ENCODE measurements at places on chromosomes 7 and 10.

DNA sequence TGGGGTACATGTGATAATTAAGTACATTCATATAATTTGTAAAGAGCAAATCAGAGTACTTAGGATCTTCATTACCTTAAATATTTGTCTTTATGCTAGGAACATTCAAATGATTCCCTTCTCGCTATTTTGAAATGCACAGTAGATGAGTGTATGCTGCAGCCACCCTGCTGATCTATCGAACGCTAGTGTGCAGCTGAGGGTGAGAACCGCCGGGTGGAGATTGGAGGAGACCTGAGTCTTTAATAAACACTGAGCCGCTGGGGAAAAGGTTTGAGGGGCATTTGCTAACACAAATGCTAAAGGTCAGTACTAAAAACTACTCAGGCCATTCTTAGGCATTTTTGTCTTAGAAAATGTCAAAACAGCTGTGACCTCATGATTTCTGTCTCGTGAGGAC, 148.0 kb downstream of the DPP6 start:
- no peak for DNase-seq

GRCh38 chr10:75739414-75740143, 308.2 kb downstream of the LRMDA start:
- no peak for DNase-seq

DNA sequence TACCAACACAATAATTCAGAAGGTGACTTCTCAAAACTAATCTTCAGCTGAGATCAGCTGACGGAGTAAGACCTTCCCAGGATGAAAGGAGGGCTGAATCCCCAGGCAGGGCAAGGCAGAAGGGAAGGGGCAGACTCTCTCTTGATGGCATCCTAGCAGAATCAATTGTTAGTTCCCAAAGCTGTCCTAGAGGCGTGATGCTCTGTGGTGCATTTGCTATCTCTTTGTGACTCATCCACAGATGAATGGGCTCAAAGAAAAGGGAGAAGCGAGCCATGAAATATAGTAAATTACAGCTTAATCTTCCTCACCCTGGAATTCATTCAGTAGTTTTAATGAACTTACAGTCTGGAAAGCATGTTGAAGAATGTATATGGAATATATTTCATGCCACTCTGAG, 37.2 kb downstream of the PDE1C start:
- DNase-seq, result no peak

GRCh38 chr10:42979721-42980467, 97.0 kb upstream of the RET start:
- no peak for DNase-seq

GRCh38 chr10:121566755-121567154, 31.5 kb downstream of the FGFR2 start:
- no peak for DNase-seq

- DNase-seq, result no peak
These were observed 19.2 kb downstream of the ARMC10 start for GRCh38 chr7:103094102-103094501.

DNA sequence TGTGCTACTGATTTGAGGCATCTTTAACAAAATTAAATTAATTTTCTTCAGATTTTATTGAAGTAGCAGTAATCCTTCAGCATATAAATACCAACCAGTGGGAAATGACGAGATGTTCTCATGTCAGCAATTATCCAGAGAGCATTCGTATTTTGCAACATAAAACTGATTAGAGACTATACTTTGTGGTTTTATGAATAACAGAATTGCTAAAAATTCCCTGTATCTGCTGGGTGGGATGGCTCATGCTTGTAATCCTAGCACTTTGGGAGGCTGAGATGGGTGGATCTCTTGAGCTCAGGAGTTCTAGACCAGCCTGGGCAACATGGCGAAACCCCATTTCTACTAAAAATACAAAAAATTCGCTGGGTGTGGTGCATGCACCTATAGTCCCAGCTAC, 56.9 kb downstream of the ATAD1 start:
- DNase-seq, result no peak

- no peak for DNase-seq
These were observed 19.1 kb upstream of the EXOC6 start for GRCh38 chr10:92829042-92829785.

DNA sequence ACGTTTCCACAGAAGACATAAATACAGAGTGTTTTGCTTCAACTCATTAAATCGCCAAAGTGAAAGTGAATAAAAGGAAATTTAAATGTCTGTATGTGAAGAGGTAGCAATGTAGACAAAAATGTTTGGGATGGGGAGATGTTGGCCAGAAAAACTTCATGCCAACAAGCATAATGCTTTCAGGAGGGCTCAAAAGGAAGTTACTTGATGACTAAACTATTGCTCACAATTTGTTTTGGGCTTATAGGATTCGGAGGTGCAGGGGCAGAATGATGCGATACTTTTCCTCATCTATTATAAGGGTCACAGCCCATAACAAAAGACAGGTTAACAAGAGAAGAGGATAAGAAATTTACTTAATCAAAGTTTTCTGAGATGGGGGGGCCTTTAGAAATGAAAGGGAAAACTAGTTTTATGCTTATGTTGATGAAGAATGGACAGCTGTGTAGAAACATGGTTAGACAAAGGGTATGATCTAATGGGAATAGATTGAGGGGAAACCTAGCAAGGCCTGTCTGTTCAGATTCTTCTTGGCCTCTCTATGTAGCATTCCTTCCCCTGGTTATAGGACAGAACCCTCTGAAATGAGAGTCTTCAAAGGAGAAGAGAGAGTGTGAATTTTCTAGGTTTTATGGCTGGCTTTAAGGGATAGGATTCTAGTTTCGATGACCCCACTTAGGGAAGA, 898.6 kb downstream of the LRMDA start:
- DNase-seq, result no peak

- DNase-seq, result peak; percentile 74
These were observed 11.5 kb downstream of the PMS2 start for GRCh38 chr7:5997210-5997808.

DNA sequence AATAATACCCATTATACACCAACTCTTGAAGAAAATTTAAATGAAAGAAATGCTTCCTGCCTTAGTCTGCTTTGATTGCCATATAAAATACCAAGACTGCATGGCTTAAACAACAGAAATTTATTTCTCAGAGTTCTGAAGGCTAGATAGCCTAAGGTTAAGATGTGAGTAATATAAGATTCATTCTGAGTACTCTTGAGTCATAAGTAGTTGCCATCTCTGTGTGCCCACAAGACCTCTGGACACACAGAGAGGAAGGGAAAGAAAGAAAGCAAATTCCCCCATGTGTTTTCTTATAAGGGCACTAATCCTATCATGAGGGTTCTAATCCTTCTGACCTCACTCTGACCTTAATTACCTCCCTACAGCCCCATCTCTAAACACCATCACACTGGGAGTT, 201.2 kb downstream of the PTN start:
- no peak for DNase-seq

- DNase-seq, result peak; percentile 79
These were observed 37.0 kb upstream of the IL15RA start for GRCh38 chr10:6014241-6014761.

GRCh38 chr7:74217455-74218342, 7.9 kb downstream of the LAT2 start:
- DNase-seq, result peak; percentile 81

- DNase-seq, result no peak
These were observed 35.4 kb upstream of the GPAM start for GRCh38 chr10:112218960-112219359.

GRCh38 chr10:30828680-30829079, 199.1 kb upstream of the LYZL2 start:
- DNase-seq, result no peak

GRCh38 chr10:7412237-7412927, 1.5 kb upstream of the SFMBT2 start:
- DNase-seq, result peak; percentile 56

- no peak for DNase-seq
These were observed 65.0 kb downstream of the RBM33 start for GRCh38 chr7:155709453-155709852.

- DNase-seq, result no peak
These were observed 891.2 kb downstream of the PCDH15 start for GRCh38 chr10:53909791-53910190.

GRCh38 chr10:76982671-76983070, 654.9 kb downstream of the KCNMA1 start:
- DNase-seq, result no peak

DNA sequence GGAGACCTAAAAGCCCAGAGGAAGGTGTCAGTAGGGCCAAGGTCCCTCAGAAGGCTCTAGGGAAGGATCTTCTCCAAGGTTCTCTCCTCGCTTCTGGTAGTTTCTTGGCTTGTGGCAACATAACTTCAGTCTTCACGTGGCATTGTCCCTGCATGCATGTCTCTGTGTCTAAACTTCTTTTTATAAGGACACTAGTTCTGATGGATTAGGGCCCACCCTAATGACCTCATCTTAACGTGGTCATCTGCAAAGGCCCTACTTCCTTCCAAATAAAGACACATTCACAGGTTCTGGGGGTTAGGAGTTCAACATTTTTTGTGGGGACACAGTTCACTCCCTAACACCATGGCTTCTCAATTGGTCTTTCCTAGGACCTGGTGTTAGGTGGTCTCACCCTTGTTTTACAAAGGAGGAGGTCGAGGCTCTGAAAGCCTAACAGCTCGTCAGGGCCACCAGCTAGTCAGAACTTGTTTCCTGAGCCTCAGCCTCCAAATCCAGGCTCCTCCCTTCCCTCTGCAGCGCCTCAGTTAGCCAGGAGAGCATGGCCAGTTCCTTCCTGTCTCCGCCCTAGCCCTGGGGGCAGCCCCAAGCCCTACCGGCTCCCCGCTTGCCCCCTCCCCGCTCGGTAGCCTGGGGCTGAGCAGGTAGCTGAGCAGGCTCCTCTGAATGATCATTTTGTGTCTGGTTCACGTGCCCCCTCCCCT, 109.7 kb upstream of the PPIF start:
- DNase-seq, result no peak

DNA sequence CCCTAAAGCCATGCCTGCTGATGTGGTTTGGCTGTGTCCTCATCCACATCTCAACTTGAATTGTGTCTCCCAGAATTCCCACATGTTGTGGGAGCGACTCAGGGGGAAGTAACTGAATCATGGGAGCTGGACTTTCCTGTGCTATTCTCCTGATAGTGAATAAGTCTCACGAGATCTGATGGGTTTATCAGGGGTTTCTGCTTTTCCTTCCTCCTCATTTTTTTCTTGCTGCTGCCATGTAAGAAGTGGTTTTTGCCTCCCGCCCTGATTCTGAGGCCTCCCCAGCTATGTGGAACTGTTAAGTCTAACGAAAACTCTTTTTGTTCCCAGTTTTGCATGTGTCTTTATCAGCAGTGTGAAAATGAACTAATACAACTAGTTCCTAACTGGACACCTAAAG, 11.8 kb downstream of the MACROH2A2 start:
- DNase-seq, result no peak

DNA sequence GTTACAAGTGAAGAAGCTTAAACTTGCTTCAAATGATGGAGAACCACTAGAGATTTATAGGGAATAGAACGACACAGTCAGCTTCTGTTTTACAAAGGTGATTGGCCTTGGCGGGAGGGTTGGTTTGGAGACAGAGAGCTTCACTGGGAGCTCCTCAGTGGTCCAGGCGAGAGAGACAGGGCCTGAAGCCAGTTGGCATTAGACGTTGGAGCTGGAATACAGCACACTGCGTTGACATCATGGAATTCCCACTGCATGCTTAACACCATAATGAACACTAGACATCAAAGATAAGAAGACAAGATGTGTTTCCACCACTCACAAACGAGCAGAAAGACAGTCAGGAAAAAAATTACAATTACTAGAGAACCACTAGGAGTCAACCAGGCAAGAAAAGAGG, 67.8 kb downstream of the TBXAS1 start:
- DNase-seq, result no peak

GRCh38 chr10:102175415-102175814, 23.2 kb downstream of the NOLC1 start:
- DNase-seq, result no peak

- DNase-seq, result no peak
These were observed 243.1 kb downstream of the ARL4A start for GRCh38 chr7:12930534-12930933.

GRCh38 chr7:114264023-114264422, 150.6 kb upstream of the FOXP2 start:
- no peak for DNase-seq

DNA sequence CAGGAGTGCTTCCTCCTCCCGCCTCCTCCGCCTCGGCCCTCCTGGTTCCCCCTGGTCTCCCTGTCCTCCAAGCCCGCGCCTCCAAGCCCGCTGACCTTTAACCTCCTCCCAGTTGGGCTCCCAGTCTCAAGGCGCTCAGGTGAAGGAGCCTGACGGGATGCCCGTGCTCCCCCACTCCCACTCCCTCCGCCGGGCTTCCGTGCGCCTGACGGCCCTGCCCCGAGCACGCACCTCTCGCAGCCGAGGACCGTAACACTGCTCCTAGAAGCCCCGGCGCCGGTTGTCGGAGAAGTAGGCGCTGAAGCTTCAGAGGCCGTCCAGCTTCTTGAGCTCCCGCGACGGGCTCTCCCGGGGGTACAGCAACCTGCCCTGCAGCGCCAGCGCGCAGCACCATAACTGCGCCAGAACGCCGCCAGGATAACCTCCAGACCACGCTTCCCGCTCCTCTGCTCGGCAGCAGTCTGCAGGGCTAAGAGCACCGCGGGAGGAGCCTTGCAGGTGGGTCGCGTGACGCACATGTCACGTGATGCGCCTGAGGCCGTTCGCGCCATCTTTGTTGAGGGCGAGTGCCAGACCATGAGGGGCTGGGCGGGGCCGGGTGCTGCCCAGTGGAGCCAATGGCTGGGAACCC, 71.0 kb upstream of the ZNF479 start:
- DNase-seq, result no peak

GRCh38 chr7:112160130-112160770, 45.9 kb downstream of the DOCK4 start:
- no peak for DNase-seq

DNA sequence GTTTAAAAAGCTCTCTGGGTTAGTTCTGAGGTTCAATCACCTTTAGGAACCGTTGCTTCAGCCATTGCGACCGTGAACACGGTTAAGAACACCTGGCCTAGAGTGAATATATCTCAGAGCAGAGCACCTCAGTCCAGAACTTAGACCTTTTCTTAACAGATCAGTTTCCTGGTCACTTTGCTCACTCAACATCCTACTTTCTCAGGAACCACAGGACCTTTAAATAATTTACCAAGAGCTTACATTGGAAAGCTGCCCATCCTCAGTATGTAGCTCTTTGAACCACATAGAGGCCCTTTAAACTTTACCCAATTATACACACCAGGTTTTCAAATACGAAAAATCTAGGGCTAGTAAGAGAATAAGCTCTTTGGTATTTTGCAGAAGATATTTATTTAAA, 153.2 kb downstream of the NRBF2 start:
- no peak for DNase-seq

DNA sequence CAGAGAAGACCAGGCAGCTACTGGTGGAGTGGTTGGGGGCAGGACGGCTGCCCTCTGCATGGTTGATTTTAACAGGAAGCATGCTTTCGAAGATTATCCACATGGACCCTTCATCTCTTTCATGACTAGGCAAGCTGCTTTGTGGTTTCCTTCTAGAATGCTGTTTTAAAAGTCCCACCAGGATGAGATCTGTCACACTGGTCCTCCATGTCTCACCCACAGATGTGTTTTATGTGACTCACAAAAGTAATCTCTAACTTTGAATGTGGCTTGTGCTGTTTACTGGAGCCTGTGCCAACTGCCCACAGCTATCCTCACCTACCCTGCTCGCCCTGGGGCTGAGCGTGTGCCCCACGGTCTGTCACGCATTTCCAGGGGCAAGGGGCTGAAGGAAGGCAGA, 188.8 kb downstream of the GFRA1 start:
- no peak for DNase-seq

GRCh38 chr10:110303681-110304080, 1.0 kb downstream of the SMNDC1 start:
- no peak for DNase-seq

- DNase-seq, result no peak
These were observed 33.9 kb downstream of the LIPJ start for GRCh38 chr10:88620441-88620840.

- no peak for DNase-seq
These were observed 7.3 kb downstream of the SFRP5 start for GRCh38 chr10:97764519-97764931.

Measured in B cell (primary cell).